COLO829 (cell line): ENCODE measurements at places on chromosomes 16 and 17.

- no peak for DNase-seq
Measured at GRCh38 chr16:2531371-2531695, at the start of gene CEMP1. Gene CEMP1 (minus strand): TSS chr16:2531408. CDS start chr16:2531073, 335 bp downstream.

GRCh38 chr17:81520021-81520901, 7.7 kb upstream of the ACTG1 start:
- no peak for DNase-seq

DNA sequence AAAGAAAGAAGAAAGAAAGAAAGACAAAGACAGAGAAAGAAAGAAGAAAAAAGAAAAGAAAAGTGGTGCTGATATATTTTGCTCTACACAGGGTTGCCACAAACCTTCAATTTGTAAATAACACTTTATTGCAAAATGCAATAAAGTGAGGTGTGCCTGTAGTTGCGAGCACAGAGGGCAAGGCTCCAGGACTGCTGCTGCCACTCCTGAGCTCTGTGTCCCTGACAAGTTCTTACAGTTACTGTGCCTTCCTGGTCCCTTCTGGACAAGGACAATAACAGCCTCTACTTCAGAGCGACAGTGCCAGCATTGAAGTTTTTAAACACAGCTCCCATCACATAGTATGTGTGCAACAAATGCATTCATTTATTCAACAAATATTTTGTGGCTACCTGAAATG, 148.1 kb downstream of the AXIN2 start:
- no peak for DNase-seq

GRCh38 chr17:47663912-47664623, 14.3 kb downstream of the KPNB1 start:
- peak; percentile 56 for DNase-seq

- DNase-seq = no peak
Measured at GRCh38 chr16:67191411-67191994, 452 bp upstream of the E2F4 start.

DNA sequence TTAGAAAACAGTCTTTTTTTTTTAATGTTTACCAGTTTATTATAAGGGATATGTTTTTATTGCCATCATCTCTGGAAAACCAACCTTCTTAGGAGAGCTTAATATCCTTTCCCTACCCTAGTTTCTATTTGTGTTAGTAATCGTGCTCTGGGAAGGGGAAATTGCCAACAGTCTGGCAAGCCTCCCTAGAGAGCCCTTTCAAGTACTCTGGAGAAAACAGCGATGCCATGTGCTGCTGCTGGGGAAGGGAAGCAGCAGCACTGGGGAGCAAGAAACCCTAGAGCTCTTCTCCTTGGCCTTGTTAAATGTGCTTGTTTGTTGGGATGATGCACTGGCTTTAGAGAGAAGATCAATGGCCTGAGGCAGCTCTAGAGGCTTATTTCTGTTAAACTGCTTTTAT, 10.3 kb downstream of the RETREG3 start:
- no peak for DNase-seq

GRCh38 chr17:53142890-53143289, 679.8 kb upstream of the KIF2B start:
- no peak for DNase-seq

GRCh38 chr16:71201054-71201453, 29.5 kb downstream of the HYDIN start:
- no peak for DNase-seq

GRCh38 chr17:32732296-32732642, 144.7 kb downstream of the MYO1D start:
- DNase-seq = no peak

DNA sequence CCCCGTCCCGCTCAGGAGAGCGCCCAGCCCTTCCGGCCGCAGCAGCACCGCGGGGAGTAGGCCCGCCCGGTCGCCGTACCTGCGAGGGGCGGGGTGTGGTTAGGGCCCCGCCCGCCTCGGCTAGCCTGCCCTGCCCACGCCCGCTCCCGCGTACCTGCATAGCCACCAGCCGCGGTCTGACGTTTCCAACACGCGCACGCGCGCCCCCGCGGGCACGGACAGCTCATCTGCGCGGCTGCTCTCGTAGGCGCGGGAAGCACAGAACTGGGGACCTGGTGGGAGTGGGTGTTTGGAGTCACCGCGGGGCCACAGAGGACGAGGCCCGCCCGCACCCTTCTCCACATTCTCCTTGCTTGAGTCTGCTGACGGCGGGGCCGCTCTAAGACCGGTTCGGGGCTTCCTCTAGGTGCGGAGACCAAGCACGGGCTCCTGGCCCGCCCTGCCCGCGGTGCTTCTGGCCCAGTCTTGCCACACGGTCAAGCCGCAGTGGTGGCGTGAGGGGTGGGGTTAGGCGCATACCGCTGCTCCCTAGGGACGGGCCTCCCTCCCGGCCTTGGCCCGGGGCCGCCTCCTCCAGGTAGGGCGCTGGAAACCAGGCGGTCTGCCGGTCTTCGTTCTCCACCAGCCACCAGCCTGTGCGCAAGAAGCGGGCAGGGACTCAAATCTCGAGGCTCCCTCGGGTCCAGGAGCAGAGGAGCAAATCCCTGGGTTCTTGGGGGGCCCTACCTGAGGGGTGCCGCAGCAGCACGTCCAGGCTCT, 1.8 kb downstream of the NOXO1 start:
- DNase-seq = no peak

GRCh38 chr17:55284001-55284884, 19.5 kb downstream of the HLF start:
- no peak for DNase-seq

- DNase-seq = no peak
Measured at GRCh38 chr17:49907279-49907678, 59.4 kb upstream of the TAC4 start.

DNA sequence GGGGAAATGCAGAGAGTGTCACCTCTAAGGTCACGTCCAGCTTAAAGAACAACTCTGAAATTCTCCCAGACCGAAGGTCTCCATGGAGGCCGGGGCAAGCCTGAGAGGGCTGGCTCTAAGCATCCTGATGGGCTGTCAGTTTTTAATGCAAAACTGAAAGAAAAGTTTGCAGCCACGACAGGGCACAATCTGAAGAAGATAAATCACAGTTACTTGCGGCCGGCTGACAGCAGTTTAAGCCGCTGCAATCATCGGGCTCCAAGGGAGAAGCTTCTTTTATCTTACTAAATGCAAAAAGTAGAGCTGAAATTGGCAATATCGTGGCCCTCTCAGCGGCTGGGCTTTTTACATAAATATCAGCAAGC, 168.8 kb downstream of the CYLD start:
- DNase-seq = no peak

DNA sequence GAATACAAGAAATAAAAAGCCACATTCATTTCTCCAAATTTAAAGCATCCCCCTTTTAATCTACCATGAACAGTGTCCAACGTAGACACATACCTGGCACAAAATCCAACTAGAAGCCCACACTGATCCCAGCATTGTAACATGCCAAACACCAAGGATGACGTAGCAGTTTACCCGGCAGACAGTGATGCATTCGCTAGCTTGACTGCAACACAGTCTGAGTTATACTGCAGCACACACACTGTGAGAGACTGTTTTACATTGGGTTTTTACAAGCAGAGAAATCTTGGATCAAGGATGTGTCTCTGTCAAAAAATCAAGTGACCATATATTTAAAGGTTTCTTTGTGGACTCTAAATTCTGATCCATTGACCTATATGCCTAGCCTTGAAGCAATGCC, 74.5 kb upstream of the C17orf78 start:
- no peak for DNase-seq

DNA sequence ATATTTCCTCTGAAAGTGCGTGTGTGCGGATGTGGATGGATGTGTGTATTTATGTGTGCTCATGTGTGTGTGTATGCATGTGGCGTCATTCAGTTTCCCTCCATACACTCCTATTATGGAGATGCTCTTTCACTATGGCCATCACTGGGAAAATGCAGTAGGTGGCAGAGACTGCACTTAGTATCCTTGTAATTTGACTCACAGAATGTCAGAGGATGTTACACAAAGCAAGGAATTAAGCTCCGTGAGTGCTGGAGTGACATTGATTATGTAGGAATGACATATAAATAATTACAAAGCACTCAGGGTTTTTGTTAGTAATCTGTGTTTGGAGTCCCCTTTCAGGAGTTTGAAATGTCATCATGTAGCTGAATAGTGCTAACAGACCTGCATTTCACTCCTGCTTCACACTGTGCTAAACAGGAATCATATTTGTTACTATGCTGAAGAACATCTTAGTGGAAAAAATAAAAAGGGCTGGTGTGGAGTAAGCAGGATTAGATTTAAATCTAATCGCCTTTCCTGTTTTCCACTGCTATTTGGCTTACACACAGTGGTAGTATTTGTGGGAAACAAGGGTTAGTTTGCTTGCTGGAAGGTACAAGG, 59.6 kb downstream of the HS3ST4 start:
- no peak for DNase-seq

GRCh38 chr17:4516735-4517134, 18.1 kb downstream of the SPNS2 start:
- no peak for DNase-seq

DNA sequence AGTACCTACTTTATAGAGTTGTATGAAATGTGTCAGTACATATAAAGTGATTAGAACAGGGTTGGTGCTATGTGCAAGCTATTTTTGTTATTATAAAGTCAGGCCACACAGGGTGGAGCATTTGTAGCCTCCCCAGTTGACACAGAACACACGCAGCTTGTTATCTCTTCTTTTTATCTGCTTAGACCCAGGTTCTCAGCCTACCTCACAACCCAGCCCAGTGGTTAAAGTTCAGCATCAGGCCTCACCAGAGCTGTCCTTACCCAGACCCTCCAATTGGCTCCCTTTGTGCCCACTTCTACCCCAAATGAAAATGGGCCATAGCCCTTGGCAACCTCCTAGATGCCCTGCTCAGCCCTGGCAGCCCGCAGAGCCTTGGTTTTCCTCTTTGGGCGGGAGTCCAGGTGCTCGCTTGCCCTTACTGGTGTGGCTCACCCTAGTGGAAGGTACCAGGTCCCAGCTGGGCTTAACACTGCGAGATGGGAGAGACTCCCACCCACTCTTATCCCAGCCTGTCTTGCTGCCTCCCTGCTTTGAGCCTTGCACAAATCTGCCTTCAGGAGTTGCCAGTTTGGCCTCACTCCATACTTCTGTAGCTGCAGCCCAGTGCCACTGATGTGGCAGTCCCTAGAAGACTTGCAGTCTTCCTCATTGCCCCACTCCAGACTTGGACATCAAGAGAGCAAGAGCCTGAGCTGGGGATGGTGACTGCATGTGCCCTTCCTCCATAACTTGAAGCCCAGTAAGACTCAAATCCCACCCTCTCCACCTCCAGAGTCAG, 1.1 kb upstream of the PIGS start:
- no peak for DNase-seq
